ENCODE measurements at places on chromosomes 11 and 22. TPM values are rescaled to one million over a fixed set of nuclear protein-coding genes. Genes with fewer than 3 reads are reported as not detected.

The RELA gene
- total RNA-seq, result 110 TPM

DNA sequence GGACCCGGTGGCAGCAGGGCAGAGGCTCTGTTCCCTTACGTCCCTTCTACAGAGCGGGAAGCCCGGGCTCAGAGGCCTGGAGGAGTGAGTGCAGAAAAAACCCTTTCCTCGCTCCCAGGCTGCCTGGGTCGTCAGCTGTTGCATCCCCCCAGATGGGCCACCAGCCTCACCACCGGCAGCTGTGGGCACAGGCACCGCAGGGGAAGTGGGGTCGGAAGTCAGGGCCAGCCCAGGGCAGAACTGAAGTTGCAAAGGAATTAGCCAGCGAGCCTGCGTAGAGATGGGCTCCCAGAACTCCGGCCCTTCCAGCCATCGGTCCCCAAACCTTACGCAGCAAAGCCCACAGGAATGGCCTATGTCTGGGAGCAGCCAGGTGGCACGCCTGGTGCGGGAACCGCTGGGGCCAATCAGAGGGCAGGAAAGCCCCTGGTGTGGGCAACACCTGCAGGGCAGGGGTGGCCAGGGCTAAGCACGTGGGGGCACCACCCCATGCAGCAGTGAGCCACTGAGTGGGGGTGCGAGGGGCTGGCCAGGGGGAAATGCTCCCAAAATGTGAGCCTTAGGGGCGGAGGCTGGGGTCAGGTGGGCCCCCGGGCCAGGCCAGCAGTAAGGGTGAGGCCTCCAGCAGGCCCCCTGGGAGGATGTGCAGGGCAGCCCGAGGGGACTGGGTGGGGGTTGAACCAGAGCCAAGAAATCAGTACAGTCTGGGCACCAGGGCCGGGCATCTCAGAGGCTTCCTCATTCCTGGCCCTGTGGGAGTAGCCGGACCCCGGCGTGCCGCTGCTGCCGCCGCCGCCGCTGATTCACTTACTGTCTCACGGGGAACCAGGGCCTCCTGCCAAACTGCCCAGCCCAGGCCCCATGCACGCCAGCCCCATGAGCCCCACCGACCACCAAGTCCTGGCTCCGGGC is 58.2 kb downstream of the WNT7B start:
- H3K27me3 ChIP-seq, result peaks cover 7% of the 10 kb centered on the region
- H3K27ac ChIP-seq, result no peak overlapping the region
- DNase-seq, result no peak
- H3K4me1 ChIP-seq, result no peaks in the 10 kb centered on the region
- H3K36me3 ChIP-seq, result no peaks in the 10 kb centered on the region

- peaks cover 64% of the 10 kb centered on the region for H3K36me3 ChIP-seq
- no peak for DNase-seq
- H3K27me3 ChIP-seq, result no peaks in the 10 kb centered on the region
- no peak overlapping the region for H3K27ac ChIP-seq
- no peak overlapping the region for H3K4me3 ChIP-seq
These were observed 54.4 kb upstream of the GRK2 start for GRCh38 chr11:67211656-67212436.

GRCh38 chr22:41660416-41660815 is 28.3 kb downstream of the SNU13 start:
- H3K4me3 ChIP-seq, result no peak overlapping the region
- H3K27me3 ChIP-seq, result no peaks in the 10 kb centered on the region
- no peak for DNase-seq
- H3K4me1 ChIP-seq, result no peaks in the 10 kb centered on the region

The P2RX6 gene
- 0.67 TPM for total RNA-seq

- no peak overlapping the region for H3K4me3 ChIP-seq
- H3K36me3 ChIP-seq, result no peaks in the 10 kb centered on the region
- H3K27ac ChIP-seq, result peak overlapping the region; percentile 19
- H3K4me1 ChIP-seq, result peaks cover 59% of the 10 kb centered on the region
- no peak for DNase-seq
- peaks cover 2% of the 10 kb centered on the region for H3K27me3 ChIP-seq
These were observed 21.1 kb upstream of the IGLL5 start for GRCh38 chr22:22866381-22867111.

The PGA5 gene
- not detected for total RNA-seq

The CASP12 gene
- not detected for total RNA-seq

The FAM83F gene
- 0.02 TPM for total RNA-seq

- no peaks in the 10 kb centered on the region for H3K36me3 ChIP-seq
- DNase-seq, result no peak
- no peak overlapping the region for H3K4me3 ChIP-seq
- peaks cover 3% of the 10 kb centered on the region for H3K27me3 ChIP-seq
- H3K4me1 ChIP-seq, result no peaks in the 10 kb centered on the region
- H3K27ac ChIP-seq, result no peak overlapping the region
These were observed 113.1 kb upstream of the BLID start for GRCh38 chr11:122229078-122229477.

DNA sequence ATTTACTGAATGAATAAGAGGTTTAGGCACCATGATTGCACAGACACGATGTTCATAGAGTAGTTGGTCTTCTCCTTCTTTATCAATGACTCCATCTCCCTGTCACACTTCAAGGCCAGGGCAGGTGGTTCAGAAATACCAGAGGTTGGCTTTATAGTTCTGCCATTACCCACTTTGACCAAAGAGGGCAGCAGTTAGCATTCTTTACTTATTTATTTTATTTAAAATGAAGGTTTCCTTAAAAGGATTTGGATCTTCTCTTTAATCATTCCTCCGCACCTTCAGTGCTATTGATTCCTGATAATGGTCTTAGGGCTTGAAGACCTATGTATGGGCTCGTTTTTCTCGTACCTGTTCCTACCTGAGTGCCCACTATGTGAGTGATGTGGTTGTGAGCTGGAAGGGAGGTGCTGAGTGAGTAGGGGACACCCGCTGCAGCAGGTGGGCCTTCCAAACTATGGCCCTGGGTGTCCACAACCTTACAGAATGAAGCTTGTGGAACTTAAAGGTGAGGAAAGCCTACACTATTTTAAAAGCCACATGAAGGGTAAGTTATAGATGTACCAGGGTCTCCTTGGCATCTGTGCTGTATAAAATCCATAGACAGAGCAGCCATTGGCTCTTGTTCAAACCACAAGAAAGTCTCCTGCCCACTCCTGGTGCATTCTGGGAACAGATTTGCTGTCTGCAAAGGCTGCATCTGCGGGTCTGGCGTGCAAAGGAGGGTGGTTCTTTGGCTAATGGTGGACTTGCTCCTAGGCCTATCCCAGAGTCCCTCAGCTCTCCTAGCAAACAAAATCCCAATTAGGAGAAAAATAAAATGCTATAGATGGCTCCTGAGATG is 35.0 kb downstream of the TIMP3 start:
- no peak for DNase-seq
- no peak overlapping the region for H3K4me3 ChIP-seq
- H3K4me1 ChIP-seq, result peaks cover 3% of the 10 kb centered on the region
- peaks cover 3% of the 10 kb centered on the region for H3K27me3 ChIP-seq
- no peak overlapping the region for H3K27ac ChIP-seq

DNA sequence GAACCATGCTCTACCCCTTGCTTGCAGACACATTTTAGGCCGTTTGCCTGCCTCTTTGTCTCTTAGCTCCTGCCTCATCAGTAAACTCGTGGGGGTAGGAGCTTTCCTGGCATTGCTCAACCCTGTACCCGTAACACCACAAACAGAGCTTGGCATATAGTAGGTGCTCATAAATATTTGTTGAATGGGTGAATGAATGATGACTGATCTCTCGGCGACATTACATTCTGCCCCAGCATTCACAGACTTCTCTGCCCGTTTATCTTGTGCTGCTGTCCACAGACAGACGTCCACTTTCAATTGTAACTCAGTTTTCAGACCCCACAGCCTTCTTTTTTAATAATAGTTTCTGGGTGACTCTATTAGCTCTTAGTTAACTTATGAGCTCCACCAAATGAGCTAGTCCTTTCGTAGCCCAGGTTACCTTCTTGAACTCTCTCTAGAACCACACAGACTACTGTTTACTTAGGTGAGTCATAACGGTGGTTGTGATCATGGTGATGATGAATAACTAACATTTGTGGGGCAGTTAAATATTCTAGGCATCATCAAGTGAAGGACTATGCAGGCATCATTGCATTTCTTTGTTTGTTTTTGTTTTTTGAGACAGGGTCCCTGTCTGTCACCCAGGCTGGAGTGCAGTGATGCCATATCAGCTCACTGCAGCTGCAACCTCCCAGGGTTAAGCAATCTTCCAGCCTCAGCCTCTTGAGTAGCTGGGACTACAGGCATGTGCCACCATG is 188.4 kb downstream of the ADAMTS15 start:
- no peaks in the 10 kb centered on the region for H3K36me3 ChIP-seq
- DNase-seq, result no peak
- H3K4me3 ChIP-seq, result no peak overlapping the region
- peaks cover 2% of the 10 kb centered on the region for H3K27me3 ChIP-seq
- no peak overlapping the region for H3K27ac ChIP-seq

The TRIM29 gene
- not detected for total RNA-seq

DNA sequence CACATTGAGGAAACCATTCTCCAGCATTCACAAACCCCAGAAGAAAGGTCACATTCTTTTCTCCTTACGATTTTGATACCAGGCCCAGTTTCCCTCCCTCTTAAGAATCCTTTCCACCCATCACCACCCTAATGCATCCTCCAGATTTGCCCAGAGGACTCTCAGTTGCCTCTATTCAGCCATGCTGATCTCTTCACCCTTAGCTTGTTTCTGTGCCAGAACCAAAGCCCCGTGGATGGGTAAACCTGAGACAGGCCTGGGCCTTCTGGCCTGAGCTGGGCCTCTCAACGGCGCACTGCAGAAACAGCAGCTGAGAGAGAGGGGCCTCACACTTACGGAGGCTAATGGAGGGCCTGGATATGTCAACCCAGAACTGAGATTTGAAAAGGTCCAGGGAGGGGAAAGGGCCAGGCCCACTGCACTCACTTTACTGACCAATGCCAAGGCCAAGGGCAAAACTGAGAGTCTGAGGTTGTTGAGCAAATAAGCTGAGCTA is 32.2 kb upstream of the OAF start:
- no peaks in the 10 kb centered on the region for H3K36me3 ChIP-seq
- H3K4me3 ChIP-seq, result no peak overlapping the region
- no peak overlapping the region for H3K27ac ChIP-seq
- H3K27me3 ChIP-seq, result peaks cover 13% of the 10 kb centered on the region

GRCh38 chr11:122659676-122660554 is 4.4 kb downstream of the UBASH3B start:
- peaks cover 3% of the 10 kb centered on the region for H3K27me3 ChIP-seq
- H3K4me3 ChIP-seq, result no peak overlapping the region

The CNIH2 gene
- 1.0 TPM for total RNA-seq

DNA sequence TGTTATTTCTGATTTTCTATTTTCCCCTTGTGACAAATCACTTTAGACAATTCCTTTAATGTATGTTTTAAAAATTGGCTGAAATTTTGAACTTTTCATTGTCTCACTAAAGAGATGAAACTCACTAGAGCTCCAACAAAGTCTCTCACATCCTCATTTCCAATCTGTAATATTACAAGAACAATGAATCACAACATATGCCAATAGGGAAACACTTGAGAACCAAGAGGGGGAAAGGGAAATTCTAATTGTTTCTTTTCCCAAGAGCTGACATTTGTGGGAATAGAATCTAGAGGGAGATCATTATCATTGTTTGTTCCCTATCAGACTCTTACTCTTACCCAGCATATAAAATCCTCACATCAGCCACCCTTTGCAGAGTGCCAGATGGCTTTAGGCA is 28.2 kb downstream of the OR10D3 start:
- H3K27ac ChIP-seq, result no peak overlapping the region
- no peaks in the 10 kb centered on the region for H3K36me3 ChIP-seq
- no peak overlapping the region for H3K4me3 ChIP-seq
- no peaks in the 10 kb centered on the region for H3K27me3 ChIP-seq

DNA sequence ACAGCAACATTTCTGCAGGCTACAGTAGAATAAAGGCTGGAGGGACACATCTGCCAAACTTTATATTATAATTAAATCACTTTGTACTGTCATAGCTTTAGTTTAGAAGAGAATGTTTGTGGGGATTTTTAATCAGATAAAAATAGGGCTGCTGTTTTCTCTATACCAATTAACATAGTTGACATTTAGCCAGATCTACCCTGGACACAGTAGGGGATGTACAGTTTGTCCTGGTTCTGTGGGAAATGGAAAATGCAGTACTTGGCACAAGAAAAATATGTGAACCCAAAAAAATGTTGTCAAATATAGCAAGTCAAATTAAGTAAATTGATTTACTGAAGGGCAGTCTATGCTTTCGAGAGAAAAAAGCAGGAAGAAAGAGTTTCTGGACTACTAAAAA is 20.8 kb upstream of the PICALM start:
- H3K4me3 ChIP-seq, result no peak overlapping the region
- H3K4me1 ChIP-seq, result no peaks in the 10 kb centered on the region
- no peak overlapping the region for H3K27ac ChIP-seq

- no peak overlapping the region for H3K27ac ChIP-seq
- peaks cover 26% of the 10 kb centered on the region for H3K4me1 ChIP-seq
- DNase-seq, result no peak
These were observed 2.0 kb upstream of the PRDM11 start for GRCh38 chr11:45144126-45145082.

DNA sequence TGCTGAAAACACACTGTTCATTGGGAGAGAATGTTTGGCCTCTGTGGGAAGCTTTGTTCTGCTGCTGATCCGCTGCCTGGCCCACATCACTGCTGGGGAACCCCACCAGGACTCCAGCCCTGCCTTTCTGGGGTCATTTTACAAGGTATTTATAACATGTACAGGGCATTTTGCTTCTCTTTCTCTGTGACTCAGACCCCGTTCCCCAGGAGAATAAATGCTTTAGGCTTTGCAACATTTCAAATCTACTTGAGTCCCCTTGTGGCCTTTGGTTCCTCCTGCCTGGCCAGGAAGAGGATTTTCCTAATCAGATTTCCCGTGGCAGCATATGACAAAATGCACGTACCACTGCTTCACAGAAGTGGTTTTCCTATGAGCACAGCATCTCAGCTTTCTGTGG is 43.0 kb downstream of the BTG4 start:
- no peak overlapping the region for H3K27ac ChIP-seq
- H3K36me3 ChIP-seq, result no peaks in the 10 kb centered on the region
- peaks cover under 1% of the 10 kb centered on the region for H3K27me3 ChIP-seq
- H3K4me3 ChIP-seq, result no peak overlapping the region
- no peaks in the 10 kb centered on the region for H3K4me1 ChIP-seq

- H3K27ac ChIP-seq, result no peak overlapping the region
- no peak for DNase-seq
- no peaks in the 10 kb centered on the region for H3K27me3 ChIP-seq
- no peak overlapping the region for H3K4me3 ChIP-seq
These were observed 228.3 kb downstream of the MIAT start for GRCh38 chr22:26885441-26886261.

The KRTAP5-8 gene
- total RNA-seq, result 0.20 TPM

The POU2F3 gene
- total RNA-seq, result not detected

GRCh38 chr11:38005597-38005996 is 1407.6 kb upstream of the RAG2 start:
- no peak overlapping the region for H3K27ac ChIP-seq
- H3K27me3 ChIP-seq, result no peaks in the 10 kb centered on the region
- H3K36me3 ChIP-seq, result no peaks in the 10 kb centered on the region
- no peaks in the 10 kb centered on the region for H3K4me1 ChIP-seq
- DNase-seq, result no peak
- H3K4me3 ChIP-seq, result no peak overlapping the region

The ZNF214 gene
- total RNA-seq, result not detected

The ART1 gene
- total RNA-seq, result not detected

Measured in activated B cell treated with CpG ODN at 0.5 μM for 24 hours (primary cell).